Fibroblast of skin of back (primary cell): ENCODE measurements at places on chromosomes 2 and 18.

DNA sequence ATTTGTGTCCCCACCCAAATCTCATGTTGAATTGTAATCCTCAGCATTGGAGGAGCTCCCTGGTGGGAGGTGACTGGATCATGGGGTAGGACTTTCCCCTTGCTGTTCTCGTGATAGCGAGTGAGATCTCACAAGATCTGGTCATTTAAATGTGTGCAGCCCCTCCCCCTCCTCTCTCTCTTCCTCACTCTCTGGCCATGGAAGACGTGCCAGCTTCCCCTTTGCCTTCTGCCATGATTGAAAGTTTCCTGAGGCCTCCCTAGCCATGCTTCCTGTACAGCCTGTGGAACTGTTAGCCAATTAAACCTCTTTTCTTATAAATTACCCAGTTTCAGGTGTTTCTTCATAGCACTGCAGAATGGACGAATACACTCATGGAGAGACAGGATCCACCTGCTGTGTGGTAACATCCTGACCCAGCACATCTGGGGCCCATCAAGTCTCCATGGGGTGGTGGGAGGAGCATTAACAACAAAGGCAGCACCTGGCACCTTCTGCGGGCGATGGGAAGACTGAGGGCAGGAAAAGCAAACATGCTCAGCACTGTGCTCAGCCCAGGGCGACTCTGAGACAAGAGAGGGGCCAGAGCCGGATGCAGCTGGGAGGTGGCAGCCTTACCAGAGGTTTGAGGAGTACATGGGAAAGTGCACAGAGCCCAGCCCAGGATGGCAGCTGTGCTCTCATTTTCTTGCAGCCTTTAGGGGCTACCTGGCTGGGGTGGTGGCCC lies 16.2 kb upstream of the ALPP start:
- DNase-seq, result no peak

- no peak for DNase-seq
Measured at GRCh38 chr2:83654091-83654611, 804.9 kb downstream of the SUCLG1 start.

- DNase-seq, result peak; percentile 72
Measured at GRCh38 chr18:10453806-10454680, at the start of gene APCDD1. Gene APCDD1, plus strand, starts transcription at chr18:10454635. Its CDS starts 347 bp downstream, at chr18:10454982.

DNA sequence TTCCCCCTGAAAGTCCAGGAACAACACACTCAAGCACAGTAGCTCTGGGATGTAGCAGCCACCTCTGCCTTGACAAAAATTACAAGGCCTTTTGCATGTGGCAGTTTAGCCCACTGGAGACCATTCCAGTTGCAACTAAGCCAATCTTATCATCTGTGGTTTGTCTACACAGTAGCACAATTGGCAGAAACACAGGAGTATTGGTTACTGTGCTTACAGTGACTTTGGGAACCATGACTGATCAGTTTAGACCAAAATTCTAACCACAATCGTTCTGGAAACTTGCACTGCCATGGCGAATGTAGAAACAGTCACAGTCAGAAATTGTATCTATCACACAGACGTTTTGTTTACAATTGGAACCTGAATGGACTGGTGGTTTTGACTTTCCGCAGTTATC lies 403.7 kb upstream of the MEIS1 start:
- no peak for DNase-seq

DNA sequence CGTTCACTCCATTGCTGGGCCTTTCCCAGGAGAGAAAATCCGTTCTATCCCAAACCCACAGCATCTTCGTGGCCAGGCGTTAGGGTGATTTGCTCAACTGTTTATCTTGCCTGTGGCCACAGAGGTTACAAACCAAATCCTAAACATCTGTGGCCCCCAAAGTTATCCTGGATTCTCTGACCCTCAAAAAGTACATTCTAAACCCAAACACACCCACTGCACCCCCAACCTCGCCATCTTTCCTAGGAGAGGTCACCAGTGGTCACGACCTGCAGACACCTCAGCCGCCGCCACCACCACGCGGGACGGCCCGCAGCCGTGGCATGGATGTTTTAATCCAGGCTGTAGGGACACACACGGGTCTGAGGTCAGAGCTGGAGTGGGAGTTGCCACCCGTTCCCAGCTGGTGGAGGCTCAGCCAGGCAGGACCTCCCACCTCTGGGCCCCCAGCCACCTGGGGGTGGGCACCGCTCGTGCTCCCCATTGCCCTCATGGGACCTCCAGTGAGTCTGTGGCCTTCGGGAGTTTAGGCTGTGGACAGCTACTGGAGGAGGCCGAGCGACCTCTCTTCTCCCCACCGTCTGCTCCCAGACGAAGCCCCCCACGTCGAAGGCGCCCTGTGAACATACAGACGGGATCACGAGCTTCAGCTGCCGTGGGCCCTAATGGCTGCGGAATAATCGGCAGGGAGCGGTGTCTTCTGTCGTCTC lies 72.0 kb downstream of the KCNG2 start:
- no peak for DNase-seq

- no peak for DNase-seq
Measured at GRCh38 chr2:70126413-70126812, 39.1 kb downstream of the PCBP1 start.

GRCh38 chr2:57080035-57080434 lies 896.2 kb downstream of the CCDC85A start:
- peak; percentile 0 for DNase-seq

GRCh38 chr2:182496596-182496995 lies 69.8 kb upstream of the PDE1A start:
- no peak for DNase-seq

GRCh38 chr2:128269990-128270671 lies 48.5 kb downstream of the HS6ST1 start:
- no peak for DNase-seq

DNA sequence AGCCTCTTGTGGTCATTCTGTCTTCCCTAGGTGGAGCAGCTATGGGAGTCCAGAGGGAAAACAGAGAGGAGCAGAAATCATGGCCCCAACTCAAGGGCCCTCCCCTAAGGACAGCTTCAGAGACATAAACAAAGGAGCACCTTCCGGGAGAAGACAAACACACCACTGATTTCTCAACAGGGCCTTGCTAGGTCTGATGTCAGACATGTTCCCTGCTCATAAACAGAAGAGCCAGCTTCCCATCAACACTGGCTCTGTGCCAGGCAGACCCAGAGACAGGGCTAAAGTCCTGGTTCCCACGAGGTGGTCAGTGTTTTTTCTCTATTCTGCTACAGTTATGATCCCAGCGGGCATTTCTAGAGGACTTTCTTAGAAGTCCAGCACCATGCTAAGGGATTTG lies 19.3 kb downstream of the CXCR2 start:
- DNase-seq, result no peak

GRCh38 chr2:175855236-175855635 lies 146.8 kb downstream of the LNPK start:
- no peak for DNase-seq

DNA sequence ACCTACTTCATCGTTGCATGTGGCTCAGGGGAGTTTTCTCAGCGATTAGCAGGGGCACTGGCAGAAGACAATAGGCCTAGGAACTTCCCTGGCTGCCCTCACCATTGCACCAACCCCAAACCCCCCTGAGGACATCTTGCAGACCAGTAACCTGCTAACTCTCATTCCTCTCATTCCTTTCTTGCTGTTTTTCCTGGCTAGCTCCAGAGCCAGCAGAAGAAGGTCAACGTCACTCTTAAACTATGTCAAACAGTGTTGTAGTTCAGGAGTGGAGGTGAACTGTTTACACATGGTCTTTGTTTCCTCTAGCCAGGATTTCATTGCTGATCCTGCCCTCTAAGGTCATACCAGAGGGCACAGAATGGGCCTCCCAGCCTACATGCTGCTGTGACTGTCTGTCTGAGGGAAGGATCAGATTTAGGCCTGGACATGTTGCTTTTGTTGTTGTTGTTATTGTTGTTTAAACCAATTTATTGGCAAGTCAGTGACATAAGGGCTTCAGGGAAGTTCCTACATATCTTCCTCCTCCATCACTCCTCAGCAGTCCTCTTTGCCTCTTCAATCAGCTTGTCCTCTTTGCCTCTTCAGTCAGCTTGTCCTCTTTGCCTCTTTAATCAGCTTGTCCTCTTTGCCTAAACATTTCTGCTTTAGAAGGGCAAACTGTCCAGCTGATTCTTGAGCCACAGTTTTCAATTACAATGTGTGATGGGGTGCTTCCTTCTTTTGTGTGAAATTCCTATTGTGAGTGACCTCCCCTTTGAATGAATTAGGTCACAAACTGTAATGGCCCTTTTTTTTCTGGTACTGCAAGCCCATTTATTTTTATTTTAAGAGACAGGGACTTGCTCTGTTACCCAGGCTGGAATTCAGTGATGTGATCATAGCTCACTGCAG lies 471.9 kb upstream of the TNP1 start:
- DNase-seq, result peak; percentile 85

GRCh38 chr2:99850084-99850710 lies 292.2 kb downstream of the AFF3 start:
- peak; percentile 33 for DNase-seq

DNA sequence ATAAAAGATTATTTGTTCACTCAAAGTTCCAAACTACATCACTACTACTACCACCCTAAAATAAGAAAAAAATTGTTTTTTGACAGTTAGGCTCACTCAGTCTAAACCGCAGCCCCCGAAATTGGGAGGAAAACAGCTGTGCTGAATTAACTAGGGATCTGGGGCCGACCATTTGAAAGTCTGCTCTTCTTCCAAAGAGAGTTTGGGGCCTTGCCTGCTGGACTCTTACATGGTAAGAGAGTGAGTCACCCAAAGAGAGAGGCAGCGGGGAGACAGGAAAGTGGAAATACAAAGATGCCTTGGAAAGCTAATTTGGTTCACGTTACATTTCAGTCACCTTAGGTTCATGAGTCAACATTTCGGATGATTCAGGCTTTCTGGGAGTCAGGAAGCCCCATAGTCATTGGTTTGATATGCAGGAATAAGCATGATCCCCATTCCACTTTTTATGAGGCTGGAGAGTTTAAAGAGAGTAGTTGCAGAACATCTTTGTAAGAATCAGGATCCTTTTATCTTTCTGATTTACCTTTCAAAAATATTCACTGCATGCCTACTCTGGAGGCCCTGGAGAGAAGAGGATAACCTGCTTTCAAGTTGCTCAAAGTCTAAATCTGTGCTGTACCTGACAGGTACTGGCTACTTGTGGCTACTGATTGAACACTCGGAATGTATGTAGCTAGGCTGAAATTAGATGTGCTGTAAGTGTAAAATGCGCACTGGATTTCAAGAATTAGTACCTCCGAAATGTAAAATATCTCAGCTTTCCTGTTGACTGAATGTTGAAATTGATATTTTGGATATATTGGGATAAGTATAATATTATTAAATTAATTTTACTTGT lies 995 bp upstream of the RTN4 start:
- DNase-seq, result peak; percentile 100

DNA sequence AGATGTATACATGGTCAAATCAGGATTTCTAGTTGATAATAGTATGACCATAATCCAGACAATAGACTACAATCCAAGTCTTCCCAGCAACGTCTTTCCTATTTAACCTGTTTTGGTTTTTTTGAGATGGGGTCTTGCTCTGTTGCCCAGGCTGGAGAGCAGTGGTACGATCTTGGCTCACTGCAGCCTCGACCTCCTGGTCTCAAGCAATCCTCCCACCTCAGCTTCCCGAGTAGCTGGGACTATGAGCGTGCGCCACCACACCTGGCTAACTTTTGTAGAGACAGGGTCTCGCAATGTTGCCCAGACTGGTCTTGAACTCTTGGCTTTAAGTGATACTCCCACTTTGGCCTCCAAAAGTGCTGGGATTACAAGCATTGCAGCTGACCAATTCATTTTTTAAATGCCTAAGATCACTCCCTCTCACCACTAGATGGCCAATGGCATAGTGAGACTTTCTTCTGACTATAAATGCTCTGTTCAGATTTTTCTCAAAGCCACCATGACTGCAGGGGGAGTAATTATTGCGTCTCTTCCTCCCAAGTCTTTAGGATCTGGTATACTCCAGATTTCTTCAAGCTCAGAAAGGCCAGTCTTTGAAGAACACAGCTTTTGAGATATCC lies 47.6 kb downstream of the HNRNPLL start:
- peak; percentile 30 for DNase-seq

- no peak for DNase-seq
Measured at GRCh38 chr2:111128096-111128495, 7.4 kb downstream of the BCL2L11 start.

- DNase-seq, result peak; percentile 15
Measured at GRCh38 chr18:44957461-44957860, 276.8 kb downstream of the SETBP1 start.

GRCh38 chr2:124814968-124815745 lies 790.1 kb downstream of the CNTNAP5 start:
- DNase-seq, result no peak

GRCh38 chr2:85878719-85879370 lies 9.9 kb downstream of the ST3GAL5 start:
- peak; percentile 69 for DNase-seq

GRCh38 chr18:58671632-58672564 lies 633 bp downstream of the MALT1 start:
- DNase-seq, result peak; percentile 39

DNA sequence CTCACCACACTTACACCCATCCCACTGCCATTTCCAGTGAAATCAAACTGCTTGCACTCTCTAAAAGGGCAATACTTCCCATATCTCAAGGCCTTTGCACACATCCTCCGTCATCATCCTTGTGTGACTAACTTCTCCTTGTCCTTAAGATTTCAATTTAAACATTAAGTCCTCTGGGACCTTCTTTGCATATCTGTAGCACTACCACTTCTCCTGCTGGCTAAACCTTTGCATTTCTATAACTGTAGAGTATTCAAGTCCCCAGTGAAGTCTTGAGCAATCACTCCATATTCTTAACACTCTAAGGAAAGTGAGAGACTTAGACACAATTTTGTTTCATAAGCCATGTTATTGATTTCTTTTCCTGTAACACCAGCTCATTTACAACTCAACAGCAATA lies 136.8 kb upstream of the EPHA4 start:
- no peak for DNase-seq

DNA sequence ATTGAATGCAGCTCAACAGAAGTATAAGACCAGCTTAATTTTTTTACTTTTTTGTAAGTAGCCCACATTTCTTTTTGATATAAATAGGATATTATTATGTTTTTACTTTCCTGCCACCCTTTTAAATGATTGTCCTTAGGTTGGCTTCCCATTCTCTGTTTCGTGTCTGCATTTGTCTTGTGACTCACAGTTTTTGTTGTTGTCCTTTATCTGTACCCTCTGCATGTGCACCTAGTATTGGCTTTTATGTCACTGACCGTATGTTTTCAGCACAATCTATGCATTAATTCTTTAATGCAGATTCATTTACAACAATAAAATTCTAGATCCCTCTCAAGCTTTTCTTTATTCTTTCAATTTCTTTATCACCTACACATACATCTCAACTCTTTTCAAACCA lies 474.2 kb upstream of the FANCL start:
- no peak for DNase-seq
